ENCODE measurements at places on chromosomes 11 and 22.

DNA sequence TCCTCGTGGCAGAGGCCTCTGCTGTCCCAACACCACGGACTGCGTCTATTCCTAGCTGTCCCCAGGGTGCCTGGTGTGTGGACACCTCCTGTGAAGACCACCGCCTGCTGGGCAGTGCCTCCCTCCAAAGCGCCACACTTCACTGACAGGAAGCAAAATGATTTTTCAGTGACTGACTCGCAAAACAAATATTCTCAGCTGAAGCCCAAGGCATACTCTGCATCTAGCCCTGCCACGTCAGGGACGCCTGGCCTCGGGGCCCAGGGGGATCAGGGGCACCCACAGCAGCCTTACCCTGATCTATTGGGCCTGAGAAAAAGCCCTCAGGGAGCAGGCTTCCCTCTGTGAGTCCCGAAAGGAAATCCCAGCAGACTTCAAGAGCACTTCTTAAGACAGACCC, 2.2 kb downstream of the BRD1 start:
- DNase-seq = no peak

DNA sequence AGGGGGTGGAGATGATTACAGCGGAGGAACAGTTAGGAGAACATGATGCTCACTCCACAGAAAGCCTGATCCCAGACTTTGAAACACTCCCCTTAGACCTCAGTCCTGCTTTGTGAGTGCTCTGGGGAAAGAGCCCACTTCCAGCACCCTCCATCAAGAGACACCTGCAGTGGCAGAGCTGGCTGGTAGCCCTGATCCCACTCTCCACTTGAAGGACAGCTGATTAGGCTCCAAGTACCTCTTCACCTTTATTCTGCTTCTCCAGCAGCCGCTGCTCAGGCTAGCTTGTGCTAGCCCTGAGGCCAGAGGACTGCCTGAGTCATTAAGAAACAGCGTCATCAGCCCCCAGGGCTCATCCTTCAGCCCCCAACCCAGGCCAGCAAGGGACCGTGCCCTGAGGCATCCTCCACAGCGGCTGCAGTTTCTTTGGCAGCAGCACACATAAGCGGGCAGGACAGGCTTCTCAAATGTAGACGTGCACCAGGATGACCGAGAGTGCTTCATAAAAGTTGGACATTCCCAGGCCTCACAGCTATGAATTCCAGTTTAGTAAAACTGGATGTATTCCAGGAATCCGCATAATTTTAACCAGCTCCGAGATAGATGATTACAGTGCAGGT, 146.0 kb upstream of the TBCEL start:
- DNase-seq = no peak

- no peak for DNase-seq
Measured at GRCh38 chr11:72543849-72544542, 109.7 kb upstream of the CLPB start.

- no peak for DNase-seq
Measured at GRCh38 chr22:38110863-38111852, 674 bp upstream of the BAIAP2L2 start.

- DNase-seq = no peak
Measured at GRCh38 chr11:32830413-32830738, 649 bp downstream of the PRRG4 start.

GRCh38 chr11:102729849-102730815, 5.4 kb upstream of the MMP8 start:
- DNase-seq = no peak

- no peak for DNase-seq
Measured at GRCh38 chr11:28505232-28505631, 397.0 kb downstream of the METTL15 start.

- no peak for DNase-seq
Measured at GRCh38 chr11:3901249-3902025, 46.0 kb downstream of the STIM1 start.

GRCh38 chr11:82750643-82751139, 17.0 kb upstream of the FAM181B start:
- DNase-seq = peak; percentile 81

DNA sequence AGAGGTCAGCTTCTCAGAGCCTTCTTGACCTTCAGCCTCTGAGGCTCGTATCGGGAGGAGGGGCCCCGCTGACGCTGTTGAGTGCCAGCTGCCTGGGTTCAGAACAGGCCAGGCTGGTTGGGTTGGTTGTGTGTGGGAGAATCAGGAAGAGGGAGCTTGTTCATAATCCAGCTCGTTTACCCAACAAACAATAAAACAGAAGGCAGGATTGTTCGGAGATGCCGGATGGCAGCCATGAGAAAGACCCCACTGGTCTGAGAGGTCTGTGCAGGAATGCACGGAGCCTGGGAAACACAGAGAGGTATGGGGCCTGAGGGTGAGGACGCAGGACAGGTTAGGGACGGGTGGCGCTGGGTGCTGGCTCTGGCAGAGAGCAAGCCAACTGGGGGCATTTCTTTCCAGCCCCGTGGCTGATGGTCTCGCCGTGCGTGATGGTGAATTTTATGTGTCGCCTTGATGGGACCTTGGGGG, 31.6 kb upstream of the SHANK2 start:
- DNase-seq = no peak

- DNase-seq = no peak
Measured at GRCh38 chr11:113476553-113476952, 1.4 kb upstream of the DRD2 start.

- no peak for DNase-seq
Measured at GRCh38 chr11:33448461-33449130, 191.4 kb downstream of the HIPK3 start.

GRCh38 chr11:43984519-43985385, 42.3 kb downstream of the C11orf96 start:
- DNase-seq = no peak

DNA sequence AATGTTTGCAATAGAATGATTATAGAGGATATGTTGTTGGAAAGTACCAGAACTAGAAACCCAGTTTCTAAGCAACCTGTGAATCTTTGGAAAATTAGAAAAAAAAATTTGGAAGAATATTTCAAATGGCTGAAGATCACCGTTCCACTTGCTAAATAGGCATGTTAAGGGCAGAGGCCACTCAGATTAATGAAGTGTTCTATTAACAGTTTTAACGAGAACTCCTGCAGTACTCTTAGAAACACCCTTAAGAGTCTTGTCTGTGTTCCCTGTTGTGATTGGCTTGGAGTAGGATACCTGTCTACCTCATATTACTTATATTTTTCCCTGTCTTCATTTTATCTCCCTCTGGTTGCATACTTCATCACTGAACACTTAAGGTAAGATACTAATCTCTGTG, 4.6 kb downstream of the C11orf54 start:
- DNase-seq = no peak

DNA sequence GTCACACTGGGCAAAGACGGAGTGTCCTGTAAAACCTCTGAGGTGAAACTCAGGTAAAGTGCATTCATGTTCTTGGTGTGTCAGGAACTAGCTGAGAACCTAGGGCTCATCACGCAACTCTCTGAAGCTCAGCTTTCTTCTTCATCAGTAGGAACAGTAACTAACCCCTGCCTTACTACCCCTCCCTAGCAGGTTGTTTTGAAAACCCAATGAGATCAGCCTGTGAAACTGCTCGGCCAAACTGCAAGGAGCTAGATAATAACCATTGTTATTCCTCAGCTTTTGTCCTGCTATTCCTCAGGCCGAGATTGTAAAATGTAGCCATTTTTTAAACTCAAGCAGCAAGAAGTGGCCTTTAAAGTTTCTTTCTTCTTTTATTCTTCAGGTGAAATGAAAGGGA, 9.8 kb upstream of the FJX1 start:
- DNase-seq = no peak

GRCh38 chr22:29225422-29226090, 19.9 kb downstream of the EMID1 start:
- DNase-seq = no peak

- no peak for DNase-seq
Measured at GRCh38 chr11:72014761-72015320, 16.1 kb downstream of the IL18BP start.

Data from WERI-Rb-1 (cell line).